A549 treated with Hydrocortisone at 1 μM for 4 hours (cell line): ENCODE measurements at places on chromosomes 4 and X. TPM values are rescaled to one million over a fixed set of nuclear protein-coding genes. Genes with fewer than 3 reads are reported as not detected.

Gene EDNRA
- total RNA-seq = 0.23 to 0.43 TPM (median 0.36 TPM) in 5 replicates

Gene PNCK
- total RNA-seq = 0.13 to 0.44 TPM (median 0.26 TPM) in 3 of 5 replicates, not detected in the others

Gene ERAS
- total RNA-seq = 0.07 to 0.10 TPM in 2 of 5 replicates, not detected in the others

Gene ABLIM2
- total RNA-seq = 4.9 to 8.3 TPM (median 6.4 TPM) in 5 replicates

Gene CENPVL1
- not detected in 5 replicates for total RNA-seq

Gene RTL9
- 0.07 to 0.13 TPM (median 0.10 TPM) in 4 of 5 replicates, not detected in the other for total RNA-seq

Gene PDGFRA
- total RNA-seq = 0.24 to 0.75 TPM (median 0.53 TPM) in 5 replicates

Gene TMEM35A
- total RNA-seq = not detected in 5 replicates

Gene KLHL2
- 14.6 to 20.2 TPM (median 16.9 TPM) in 5 replicates for total RNA-seq
